ENCODE measurements at places on chromosomes 11 and 22.

DNA sequence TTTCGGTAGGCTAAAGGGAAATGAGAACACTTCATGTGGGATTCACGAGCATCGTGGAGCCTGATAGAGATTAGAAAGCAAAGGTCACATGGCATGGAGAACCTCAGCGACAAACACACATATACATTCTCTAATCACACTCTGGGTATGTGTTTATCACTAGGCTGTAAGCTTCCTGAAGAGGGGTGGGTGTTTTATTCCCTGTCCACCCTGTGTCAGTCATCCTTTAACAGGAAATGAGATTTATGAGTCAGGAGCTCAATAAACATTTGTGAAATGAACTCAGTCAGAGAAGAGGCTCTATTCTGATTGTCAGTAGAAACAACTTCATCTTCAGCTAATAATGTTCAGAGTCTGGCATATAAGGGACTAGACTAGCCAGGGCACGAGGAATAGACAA, 71.7 kb upstream of the EIF3M start:
- DNase-seq = no peak

- DNase-seq = no peak
These were observed 14.3 kb downstream of the TCIRG1 start for GRCh38 chr11:68053117-68053516.

- DNase-seq = no peak
These were observed 29.0 kb downstream of the FBLN1 start for GRCh38 chr22:45531441-45532234.

DNA sequence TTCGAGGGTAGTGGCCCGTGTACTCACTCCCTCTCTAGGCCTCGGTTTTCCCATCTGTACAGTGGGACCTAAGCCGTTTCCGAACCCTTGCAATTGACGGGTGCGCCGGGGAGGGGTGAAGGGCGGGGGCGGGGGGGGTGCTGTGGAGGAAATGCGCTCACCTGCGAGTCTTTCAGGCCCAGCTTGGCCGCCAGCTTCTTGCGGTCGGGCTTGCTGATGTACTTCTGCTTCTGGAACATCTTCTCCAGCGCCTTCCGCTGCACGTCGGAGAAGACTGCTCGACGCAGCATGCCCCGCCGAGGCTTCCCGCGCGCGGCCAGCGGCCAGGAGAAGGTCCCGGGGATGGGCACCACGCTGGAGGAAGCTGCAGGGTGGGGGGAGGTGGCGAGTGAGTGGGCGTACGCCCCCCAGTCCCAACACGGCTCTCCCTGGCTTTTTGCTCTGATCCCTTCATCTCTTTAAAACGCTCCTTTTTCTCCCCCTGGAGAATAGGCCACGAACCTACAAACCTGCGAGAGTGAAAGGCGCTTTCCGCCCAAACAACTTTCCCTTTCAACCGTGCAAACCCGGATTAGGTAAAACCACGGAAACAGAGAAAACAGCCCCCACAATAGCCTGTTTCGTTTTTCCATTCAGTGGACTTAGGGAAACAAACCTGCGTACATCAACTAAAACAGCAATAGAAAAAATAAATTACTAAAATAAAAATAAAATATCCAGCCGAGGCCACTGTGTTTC, 3.2 kb downstream of the DBX1 start:
- DNase-seq = no peak

All from NCI-H1436 (cell line).